MCF 10A (cell line): ENCODE measurements at places on chromosomes 12 and 14.
A peak's percentile ranks its signal among the peaks of the same experiment; 100 is the strongest.

- no peak for DNase-seq
These were observed 16.3 kb downstream of the ASB2 start for GRCh38 chr14:93960108-93960475.

- DNase-seq = no peak
These were observed 270.8 kb upstream of the PPFIA2 start for GRCh38 chr12:82029936-82030335.

DNA sequence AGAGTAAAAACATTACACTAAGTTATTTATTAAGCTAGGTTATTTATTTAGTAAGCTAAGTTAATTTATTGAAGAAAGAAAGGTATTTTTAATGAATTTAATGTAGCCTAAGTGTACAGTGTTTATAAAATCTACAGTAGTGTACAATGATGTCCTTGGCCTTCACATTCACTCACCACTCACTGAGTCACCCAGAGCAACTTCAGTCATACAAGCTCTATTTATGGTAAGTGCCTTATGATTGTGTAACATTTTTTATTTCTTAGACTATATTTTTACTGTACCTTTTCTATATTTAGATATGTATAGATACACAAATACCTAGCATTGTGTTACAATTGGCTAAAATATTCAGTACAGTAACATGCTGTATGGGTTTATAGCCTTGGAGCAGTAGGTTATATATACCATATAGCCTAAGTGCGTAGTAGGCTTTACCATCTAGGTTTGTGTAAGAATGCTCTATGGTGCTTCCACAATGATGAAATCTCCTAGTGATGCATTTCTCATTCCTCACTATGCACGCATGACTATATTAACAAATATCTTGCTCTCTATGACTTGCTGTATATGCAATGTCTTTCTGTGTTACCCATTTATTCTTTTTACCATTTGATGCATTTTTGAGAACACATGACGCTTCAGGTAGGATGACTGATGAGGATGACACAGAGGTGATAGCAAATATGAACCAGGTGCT is 309.6 kb upstream of the ATXN7L3B start:
- peak; percentile 59 for DNase-seq

DNA sequence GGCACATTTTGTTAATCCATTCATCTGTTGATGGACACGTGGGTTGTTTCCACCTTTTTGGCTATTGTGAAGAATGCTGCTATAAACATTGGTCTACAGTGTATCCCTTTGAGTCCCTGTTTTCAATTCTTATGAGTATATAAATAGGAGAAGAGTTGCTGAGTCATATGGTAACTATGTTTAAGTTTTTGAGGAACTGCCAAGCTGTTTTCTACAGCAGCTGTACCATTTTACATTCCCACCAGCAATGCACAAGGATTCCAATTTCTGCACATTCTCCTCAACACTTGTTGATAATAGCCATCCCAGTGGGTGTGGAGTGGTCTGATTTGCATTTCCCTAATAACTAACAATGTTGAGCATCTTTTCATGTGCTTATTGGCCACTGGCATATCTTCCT is 6.9 kb upstream of the SVOP start:
- DNase-seq = no peak

DNA sequence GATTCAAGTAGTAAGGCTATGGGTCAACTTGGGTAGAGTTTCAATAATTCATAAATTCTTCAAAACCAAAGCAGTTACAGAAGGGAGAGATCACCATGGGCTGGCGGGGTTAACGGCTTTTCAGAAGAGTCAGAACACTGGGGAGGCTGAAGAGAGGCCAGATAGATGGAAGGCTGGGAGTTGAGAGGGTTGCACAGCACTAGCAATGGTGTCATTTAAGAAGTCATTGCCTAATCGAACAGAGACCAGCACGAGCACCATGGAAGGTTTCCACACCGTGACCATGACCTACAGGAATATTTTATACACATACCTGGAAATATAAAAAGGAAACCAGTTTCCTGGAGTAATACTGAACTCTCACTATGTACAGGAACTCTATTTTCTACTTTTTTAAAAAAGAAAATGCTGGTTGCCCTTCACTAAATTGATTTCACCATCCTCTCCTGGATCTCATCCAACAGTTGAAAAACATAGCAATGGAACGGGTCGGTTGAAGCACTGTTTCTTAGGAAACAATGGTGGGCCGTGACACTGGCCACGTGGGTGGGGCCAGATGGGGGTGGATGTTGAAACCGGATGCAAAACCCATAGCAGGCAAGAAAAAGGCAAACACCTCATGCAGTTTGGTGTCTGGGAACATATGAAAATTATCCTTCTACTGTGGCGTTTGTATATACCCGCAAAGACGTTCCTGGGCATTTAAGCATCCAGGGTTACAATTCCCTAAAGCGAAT is 38.0 kb upstream of the RIN3 start:
- peak; percentile 67 for DNase-seq

GRCh38 chr12:29428633-29429032 is 47.7 kb upstream of the ERGIC2 start:
- peak; percentile 97 for DNase-seq

GRCh38 chr14:52911904-52912303 is 38.9 kb downstream of the FERMT2 start:
- DNase-seq = no peak

DNA sequence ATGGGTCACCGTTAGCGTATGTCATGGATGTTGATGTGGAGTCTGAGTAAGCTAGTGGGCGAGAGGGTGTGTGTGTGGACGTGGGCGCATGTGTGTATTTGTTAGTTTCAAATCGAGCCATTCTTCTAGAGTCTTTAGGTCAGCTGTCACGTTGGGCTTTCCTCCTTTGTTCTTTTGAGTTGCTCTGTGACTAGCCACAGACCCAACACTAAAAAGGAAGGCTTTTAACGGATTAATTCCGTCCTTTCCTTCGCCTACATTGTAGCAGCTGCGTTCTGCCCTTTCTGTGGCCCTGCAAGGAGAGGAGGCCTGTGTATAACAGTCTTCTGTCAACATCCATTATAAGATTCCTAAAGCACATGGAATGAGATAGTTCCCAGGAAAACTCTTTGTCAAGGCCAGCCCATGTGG is 117.2 kb upstream of the DNM1L start:
- DNase-seq = no peak

- no peak for DNase-seq
These were observed 101.8 kb upstream of the BBS10 start for GRCh38 chr12:76449993-76450392.

- peak; percentile 21 for DNase-seq
These were observed 59.6 kb downstream of the FIGNL2 start for GRCh38 chr12:51788876-51789275.

DNA sequence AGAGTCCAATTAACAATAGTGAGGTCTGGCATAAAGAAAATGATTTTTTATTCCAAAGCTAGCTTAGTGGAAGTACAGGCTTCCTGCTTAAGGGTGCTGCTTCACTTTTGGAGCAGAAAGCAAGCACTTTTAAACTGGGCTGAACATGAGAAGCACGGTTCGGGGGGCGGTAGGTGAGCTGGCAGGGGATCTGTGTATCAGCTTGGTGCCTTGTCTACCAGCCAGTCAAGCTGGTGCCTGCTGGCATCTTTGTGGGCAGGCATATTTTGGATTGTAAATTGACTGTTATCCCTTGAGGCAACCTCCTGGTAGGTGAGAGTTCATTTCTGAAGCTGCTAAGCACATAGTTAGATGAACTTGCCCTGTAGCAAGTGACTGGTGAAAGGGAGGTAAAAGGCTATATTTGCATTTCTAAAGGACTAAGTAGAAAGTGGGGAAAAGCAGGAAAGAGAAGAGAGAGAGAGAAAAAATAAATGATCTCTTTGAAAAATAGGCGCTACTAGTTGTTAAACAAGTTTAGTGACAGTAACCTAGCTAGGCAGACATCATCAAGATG is 121.1 kb upstream of the SYT10 start:
- no peak for DNase-seq

DNA sequence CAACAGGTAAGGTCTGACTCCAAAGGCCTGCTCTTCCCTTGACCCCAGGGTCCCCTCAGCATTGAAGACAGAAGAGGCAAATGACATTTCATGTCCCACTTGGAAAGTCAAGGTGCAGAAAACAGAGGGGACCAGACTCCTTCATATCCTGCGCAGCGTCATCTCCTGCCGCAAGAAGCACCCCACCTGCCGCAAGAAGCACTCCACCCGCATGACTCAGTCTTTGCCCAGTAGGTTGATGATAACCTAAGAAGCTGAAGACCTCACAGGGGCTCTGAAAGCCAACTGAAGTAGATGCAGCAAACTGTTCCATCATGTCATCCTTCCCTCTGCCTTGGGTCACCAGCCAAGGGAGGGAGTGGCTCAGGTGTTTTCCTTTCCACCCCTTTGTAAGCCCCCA is 11.6 kb upstream of the SMUG1 start:
- no peak for DNase-seq

DNA sequence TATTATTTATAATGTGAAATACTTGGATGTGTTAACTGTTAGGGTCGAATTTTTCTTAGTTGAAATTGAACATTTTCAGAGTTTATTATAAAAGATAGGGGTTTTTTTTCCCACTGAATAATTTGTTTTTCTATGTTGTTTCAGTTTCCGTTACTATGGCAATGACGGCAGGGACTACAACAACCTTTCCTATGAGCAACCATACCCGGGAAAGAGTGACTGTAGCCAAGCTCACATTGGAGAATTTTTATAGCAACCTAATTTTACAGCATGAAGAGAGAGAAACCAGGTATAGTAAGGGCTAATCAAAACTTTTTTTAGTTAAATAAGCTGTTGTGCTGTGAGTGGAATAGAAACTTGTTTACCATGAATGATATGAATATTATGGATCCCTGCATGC is 35.1 kb upstream of the BMAL2 start:
- DNase-seq = no peak

- DNase-seq = peak; percentile 21
These were observed 65.1 kb downstream of the SLC6A12 start for GRCh38 chr12:148676-149416.

- no peak for DNase-seq
These were observed 40.3 kb upstream of the SMOC1 start for GRCh38 chr14:69838881-69839416.

DNA sequence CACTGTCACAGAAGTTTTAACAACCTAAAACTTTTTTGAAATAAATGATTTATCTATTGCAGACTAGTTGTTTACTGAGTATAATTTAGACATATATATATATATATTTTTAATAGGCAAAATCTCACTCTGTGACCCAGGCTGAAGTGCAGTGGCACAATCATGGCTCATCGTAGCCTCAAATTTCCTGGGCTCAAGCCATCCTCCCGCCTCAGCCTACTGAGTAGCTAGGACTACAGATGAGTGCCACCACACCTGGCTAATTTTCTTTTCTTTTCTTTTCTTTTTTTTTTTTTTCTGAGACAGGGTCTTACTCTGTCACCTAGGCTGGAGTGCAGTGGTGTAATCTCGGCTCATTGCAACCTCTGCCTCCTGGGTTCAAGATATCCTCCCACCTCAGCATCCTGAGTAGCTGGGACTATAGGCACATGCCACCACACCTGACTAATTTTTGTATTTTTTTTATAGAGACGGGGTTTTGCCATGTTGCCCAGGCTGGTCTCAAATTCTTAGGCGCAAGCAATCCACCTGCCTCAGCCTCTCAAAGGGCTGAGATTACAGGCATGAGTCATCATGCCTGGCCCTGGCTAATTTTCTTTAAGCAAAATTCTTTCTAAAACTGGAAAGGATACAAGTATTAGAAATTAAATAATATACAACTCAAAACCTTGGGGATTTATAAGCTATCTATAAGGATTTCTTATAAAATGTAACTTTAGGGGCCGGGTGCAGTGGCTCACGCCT is 23.1 kb downstream of the EEA1 start:
- DNase-seq = peak; percentile 44

GRCh38 chr12:42182394-42182793 is 37.7 kb upstream of the GXYLT1 start:
- no peak for DNase-seq

DNA sequence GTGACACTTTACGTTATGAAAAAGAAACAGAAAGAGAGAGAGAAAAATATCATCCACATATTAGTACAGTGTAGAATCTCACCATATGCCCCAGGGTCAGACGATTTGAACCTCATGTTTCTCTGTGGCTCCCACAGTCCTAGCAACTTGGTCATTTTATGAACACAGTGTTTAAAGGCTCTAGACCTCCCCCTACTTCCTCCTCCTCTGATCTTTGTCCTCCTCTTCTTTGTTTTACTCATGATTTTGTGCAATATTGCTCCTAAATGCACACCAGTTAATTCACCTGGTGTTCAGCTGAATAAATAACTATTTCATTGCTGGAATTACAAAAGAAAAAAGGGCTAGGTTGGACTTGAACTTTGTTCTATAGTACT is 18.2 kb downstream of the GLT1D1 start:
- no peak for DNase-seq

DNA sequence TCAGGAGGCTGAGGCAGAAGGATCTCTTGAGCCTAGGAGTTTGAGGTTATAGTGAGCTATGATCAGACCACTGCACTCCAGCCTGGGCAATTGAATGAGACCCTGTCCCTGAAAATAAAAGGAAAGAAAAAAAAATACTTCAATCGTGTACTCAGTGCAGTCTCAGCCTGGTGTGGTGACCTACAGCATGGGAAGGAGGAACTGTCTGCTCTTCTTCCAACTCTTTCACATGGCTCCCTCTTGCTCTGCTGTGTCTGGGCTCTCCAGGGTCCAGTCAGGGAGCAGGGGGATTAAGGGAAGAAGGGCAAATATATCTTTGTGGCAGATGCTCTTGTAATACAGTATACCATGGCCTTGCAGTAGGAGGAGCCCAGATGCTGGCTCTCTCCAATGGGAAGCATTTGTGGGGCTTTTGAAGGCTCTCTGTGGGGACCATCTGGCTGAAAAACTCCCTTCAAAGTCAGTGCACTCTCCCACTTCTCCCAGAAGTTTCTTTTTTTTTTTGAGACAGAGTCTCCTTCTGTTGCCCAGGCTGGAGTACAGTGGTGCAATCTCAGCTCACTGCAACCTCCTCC is 76.6 kb upstream of the TMPO start:
- no peak for DNase-seq

DNA sequence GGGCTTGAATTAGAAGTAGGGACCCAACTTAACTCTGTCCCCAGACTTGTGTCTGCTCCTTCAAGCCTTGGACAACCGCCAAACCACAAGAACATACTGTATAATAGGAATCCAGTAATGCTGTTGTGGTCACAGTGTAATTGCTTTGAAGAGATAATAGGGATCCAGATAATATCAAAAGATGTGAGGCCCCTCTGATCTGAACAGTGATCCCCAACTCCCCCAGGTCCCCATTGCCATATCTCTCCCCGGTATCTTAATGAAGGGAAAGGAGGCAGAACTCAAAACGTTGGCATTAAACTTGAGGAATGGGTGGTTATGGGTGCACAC is 8.5 kb upstream of the PLEKHH1 start:
- DNase-seq = peak; percentile 34

GRCh38 chr14:65422088-65422834 is 9.7 kb downstream of the FUT8 start:
- no peak for DNase-seq

DNA sequence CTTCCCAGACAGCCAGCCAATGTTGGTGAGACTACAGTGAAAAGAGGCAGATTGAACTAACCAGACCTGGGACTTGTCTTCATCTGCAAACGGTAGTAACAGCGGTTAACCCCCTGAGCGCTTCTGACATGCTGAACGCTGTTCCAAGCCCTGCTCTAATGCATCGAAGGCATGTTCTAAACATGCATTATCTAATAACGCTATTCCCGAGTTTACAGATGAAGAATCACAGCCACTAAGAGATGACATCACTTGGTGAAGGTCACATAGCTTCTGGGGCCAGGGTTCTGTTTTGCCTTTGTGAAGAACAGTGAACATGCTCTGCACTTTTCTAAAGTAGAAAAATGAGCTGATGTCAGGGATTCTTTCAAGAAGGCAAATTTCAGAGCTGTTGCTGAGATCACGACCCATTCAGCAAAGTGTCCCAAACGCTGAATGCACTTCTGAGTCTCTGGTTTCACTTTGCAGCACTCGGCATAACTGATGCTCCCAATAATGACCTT is 56.0 kb downstream of the FOS start:
- no peak for DNase-seq
